D341Med (cell line): ENCODE measurements at places on chromosomes 6 and 20.

- DNase-seq: no peak
Measured at GRCh38 chr6:81797591-81797990, 45.1 kb upstream of the TENT5A start.

DNA sequence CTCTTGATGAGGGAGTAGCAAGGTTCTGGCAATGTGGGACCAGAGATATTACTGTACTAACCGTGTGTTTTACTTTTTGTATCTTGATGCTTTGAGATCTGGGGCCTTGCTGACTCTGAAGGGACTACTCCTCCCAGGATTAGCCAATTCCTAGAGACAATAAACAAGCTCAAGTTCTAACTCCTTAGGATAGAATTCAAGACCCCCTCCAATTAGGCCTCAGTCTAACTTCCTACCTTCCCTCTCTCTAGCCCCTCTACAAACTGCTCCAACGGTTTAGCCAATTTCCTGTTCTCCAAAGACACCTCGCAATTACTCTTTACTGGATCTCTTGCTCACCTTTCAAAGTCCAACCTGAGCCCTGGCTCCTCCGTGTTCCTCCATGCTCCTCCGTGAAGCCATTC lies 158.7 kb upstream of the JARID2 start:
- no peak for DNase-seq

DNA sequence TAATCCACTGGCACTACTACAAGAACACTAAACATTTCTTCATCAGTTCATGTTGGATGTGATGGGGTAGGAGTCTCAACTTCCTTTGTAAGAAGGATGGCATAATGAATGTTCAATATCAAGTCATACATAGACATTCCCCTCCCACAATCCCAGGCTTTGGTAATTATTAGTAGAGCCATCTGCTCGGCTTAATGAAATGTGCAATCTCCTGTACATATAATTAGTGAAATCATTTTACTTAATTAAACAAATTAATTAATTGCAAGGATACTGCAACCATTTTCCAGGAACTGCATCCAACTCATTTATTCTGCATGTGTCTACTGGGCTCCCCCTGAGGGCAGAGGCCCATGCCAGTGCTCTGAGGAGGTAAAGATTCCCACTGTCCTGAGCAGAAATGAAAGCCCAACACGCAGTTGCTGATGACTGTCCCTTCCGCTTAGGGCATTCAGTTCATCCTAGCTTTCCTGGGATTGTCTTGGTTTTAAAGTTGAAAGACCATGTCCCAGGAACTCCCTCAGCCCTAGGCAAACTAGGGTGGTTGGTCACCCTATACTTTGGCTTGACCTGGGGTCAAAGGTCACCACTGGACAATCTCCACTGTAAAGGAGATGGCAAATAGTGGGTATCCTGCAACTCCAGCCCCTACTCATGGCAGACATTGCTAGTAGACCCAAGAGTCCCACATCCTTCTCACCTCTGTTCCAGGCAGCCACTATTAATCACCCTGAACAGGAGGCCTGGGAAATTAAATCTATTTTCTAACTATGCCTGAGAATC lies 109.8 kb downstream of the TRERF1 start:
- no peak for DNase-seq

DNA sequence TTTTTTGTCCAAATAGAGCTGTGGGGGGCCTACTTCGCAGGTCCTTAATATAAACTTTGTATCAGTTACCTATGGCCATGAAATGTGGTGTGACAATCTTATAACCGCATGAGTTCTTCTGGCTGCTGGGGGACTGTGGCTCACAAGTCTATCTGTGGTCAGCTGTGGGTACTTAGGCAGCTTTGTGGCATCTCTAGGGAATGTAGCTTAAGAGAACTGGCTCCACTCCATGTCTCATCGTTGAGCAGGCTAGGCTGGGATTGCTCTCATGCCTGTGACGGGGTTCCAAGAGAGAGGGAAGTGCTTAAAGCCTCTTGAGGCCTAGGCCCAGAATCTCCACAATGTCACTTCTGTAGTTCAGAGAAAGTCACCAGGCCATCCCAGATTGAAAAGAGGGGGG lies 140.5 kb downstream of the BTBD3 start:
- DNase-seq: no peak

DNA sequence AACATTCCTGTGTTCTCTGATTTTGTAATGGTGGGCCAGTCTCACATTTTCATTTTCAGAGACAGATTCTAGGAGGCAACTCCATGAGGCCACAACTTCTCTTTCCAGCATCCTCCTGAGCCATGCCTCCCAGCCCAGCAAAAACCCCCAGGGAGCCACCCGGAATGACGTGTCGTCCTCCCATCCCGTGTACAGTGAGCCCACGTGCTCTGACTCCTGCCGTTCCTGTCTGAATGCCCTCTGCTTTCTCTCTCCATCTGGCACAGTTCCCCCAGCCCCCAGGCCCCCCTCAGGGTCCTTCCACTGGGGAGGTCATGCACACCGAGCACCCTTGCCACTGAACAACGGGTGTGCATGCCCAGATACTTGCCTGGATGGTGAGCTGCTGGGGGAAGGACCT lies 38.0 kb downstream of the C20orf203 start:
- DNase-seq: no peak

DNA sequence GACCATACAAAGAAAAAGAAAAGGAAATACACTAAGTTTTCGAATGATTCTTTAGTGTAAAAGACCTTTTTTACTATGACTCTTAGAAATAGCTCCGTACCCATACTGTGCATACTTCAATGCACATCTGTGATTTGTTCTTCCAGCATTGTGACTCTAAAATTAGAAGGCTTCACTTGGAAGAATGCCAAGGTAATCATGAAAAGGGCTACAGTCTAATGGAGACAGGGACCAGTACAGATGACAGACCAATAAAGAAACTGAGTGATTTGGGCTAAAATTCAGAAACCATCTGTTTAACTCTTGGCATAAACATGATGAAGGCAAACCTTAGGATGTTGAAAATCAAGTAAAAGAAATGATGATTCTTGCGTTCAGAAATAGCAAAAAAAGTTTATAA lies 46.3 kb downstream of the CYP39A1 start:
- DNase-seq: no peak

- DNase-seq: no peak
Measured at GRCh38 chr20:23266530-23267398, 83.8 kb upstream of the NXT1 start.

- no peak for DNase-seq
Measured at GRCh38 chr6:70304616-70305015, 1.7 kb upstream of the COL9A1 start.

DNA sequence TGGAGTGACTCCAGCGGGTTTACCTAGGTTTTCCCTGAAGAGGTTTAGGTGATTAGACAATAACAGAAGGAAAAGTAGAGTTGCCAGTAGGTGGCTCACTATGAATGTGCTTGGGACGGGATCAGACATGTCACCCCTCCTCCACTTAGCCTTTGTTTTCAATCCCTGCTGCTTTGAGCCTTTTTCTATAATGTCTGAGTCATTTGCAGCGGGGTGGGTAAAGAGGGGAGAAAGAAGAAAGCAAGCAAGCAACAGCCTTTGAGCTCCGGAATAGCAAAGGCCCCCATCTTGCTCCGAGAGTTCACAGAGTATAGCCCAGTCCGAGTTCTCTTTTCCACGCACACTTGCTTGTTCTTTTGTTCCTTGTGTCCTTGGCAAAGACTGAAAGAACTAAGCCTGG lies 129.1 kb downstream of the PACRG start:
- DNase-seq: peak; percentile 69

DNA sequence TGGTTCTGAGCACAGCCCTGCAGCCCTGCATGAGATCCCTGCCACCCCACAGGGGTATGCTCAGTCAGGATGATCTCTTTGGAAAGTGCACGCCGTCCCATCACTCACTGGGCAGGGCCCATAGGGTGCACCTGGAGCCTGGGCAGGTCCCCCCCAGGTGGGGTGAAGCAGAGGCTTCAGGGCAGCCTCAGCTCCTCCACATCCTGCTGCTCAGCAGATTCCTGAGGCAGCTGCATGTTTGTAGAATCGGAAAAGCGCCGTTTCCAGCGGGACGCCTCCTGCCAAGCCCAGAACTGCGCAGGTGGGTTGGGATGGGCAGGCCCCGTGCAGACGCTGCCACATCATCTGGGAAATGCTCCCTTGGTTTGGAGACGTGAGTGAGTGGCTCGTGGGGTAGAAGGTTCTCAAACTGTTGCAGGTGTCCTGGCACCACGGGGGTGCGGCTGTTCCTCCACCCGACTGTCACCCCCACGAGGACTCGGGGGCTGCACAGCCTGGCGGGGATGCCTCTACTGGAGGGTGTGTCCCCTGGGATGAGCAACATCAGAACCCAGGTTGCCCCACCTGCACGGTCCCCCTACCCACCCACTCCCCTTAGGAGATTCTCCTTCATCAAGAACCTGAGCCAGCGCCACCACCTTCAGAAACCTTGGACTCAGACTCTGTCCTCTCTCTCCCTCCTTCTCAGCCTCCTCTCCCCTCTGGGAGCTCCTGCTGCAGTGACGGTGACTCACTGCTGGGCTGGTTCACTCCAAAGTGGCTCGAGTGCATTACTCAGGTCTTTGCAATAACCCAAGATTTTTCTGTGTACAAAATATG lies 334.1 kb downstream of the TAF4 start:
- no peak for DNase-seq

DNA sequence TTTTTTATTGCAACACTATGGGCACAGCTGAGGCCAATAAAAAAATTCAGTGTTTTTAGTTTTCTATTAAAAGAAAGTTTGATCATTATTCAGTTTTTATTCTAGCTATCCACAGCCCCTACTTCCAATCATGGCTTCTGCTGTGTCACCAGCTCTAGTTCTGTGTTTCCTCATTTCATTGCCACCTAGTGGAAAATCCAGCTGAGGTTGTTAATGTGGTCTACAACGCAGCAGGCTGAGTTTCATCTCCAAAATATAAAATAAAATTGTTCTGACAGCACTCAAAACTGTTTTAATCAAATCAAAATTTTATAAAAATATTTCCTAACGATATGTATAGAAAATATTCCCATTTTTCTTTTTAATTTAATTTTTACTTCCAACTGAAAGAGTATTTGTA lies 13.6 kb downstream of the COL9A1 start:
- no peak for DNase-seq

GRCh38 chr20:46894579-46894958 lies at the start of gene EYA2:
EYA2 (plus strand) TSS chr20:46894843; CDS start chr20:46990011, 95,168 bp downstream.
- peak; percentile 83 for DNase-seq

DNA sequence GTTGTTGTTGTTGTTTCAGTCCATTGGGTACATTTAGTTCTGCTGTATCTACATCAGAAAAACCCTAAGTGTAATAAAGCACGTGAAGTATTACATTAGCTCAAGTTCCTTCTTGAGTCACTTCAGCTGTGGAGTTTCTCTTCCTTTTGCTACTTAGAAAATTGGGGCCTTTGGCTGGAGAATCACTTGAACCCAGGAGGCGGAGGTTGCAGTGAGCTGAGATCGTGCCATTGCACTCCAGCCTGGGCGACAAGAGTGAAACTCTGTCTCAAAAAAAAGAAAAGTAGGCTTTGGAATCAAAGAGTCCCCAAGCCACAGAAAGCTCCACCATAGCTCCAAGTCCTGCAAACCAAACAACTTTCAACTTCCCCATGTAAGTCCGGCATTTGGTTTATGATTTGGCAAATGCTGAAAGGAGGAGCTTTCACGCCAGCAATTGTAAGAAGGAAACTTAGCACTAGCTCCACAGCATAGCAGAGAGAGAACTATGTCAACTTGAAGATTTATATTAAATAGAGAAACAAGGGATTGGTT lies 56.5 kb upstream of the RNF144B start:
- DNase-seq: no peak

- no peak for DNase-seq
Measured at GRCh38 chr6:144646093-144647056, 361.2 kb downstream of the UTRN start.

- no peak for DNase-seq
Measured at GRCh38 chr6:8225113-8225512, 122.8 kb upstream of the EEF1E1 start.

DNA sequence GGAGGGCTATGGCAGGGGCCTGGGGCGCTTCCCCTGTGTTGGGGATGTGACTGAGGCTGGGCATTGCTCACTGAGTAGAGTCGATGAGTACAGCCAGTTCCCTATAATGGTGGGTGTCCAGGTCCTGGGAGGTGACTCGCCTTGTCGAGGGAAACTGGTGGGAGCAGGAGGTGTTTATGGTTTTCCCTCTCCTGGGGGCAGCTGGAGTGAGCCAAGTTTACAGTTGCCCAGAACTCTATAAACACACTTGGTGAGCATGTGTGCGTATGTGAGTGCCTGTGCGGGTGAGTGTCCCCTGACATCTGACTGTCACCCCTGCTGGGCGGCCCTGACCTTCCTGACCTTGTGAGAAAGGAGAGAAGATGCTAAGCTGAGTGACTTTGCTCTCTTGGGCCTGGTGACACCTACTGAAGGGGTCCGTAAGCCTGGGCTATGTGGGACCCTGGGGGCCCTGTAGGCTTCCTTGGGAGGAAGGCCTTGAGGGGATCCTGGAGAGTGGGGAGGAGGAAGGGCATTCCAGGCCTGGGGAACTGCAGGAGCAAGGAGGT lies 65.9 kb downstream of the VEGFA start:
- no peak for DNase-seq
